ENCODE measurements at places on chromosomes 2 and 18. TPM values are rescaled to one million over a fixed set of nuclear protein-coding genes. Genes with fewer than 3 reads are reported as not detected.

The CHRND gene
- total RNA-seq: not detected

The FBXO15 gene
- total RNA-seq: 2.0 TPM

The CHRNG gene
- not detected for total RNA-seq

The KLHL14 gene
- 3.6 TPM for total RNA-seq

The TWIST2 gene
- total RNA-seq: 4.2 TPM

The PXDN gene
- 314 TPM for total RNA-seq

The ZSWIM2 gene
- not detected for total RNA-seq

The OTOS gene
- not detected for total RNA-seq

The GNLY gene
- total RNA-seq: not detected

The C2orf15 gene
- 6.7 TPM for total RNA-seq

The ASXL3 gene
- 1.4 TPM for total RNA-seq

The SERPINB10 gene
- not detected for total RNA-seq

The BOD1L2 gene
- total RNA-seq: not detected

The PDCL3 gene
- total RNA-seq: 23.9 TPM

The SERPINB3 gene
- total RNA-seq: not detected

The COL5A2 gene
- total RNA-seq: 27.1 TPM

The CCDC121 gene
- total RNA-seq: 3.6 TPM

The KLHL30 gene
- total RNA-seq: 2.4 TPM

The DSG2 gene
- 155 TPM for total RNA-seq

The TSPYL6 gene
- not detected for total RNA-seq

The NT5DC4 gene
- total RNA-seq: not detected

The ANKRD30BL gene
- total RNA-seq: 0.14 TPM

The NFE2L2 gene
- 77.9 TPM for total RNA-seq

The SCYGR4 gene
- total RNA-seq: not detected

The CFAP65 gene
- not detected for total RNA-seq

The SNTG2 gene
- total RNA-seq: 0.38 TPM

The OSR1 gene
- 0.04 TPM for total RNA-seq

The CDH2 gene
- total RNA-seq: 196 TPM

The CYP1B1 gene
- 8.1 TPM for total RNA-seq

The FLACC1 gene
- 0.14 TPM for total RNA-seq

The LRP2 gene
- 0.21 TPM for total RNA-seq

The RNF149 gene
- 66.2 TPM for total RNA-seq

The CMPK2 gene
- total RNA-seq: 9.8 TPM

The ADGRF3 gene
- total RNA-seq: 0.08 TPM

The FOXI3 gene
- 0.21 TPM for total RNA-seq

The MAP4K3 gene
- 24.5 TPM for total RNA-seq

The NR4A2 gene
- total RNA-seq: 0.13 TPM

The SRD5A2 gene
- 0.17 TPM for total RNA-seq

The TXNDC2 gene
- total RNA-seq: not detected

The SERPINB5 gene
- total RNA-seq: 2.3 TPM

The GKN2 gene
- not detected for total RNA-seq

The UGT1A3 gene
- not detected for total RNA-seq

The BOK gene
- 86.8 TPM for total RNA-seq

The DIS3L2 gene
- total RNA-seq: 25.2 TPM

The SLC38A11 gene
- 0.46 TPM for total RNA-seq

The MYOM1 gene
- total RNA-seq: 0.04 TPM

The GNAL gene
- total RNA-seq: 14.7 TPM

All from kidney epithelial cell (primary cell).